ENCODE measurements at places on chromosomes 6 and 20. TPM values are rescaled to one million over a fixed set of nuclear protein-coding genes. Genes with fewer than 3 reads are reported as not detected.

PLA2G7 gene
- total RNA-seq = not detected

GRCh38 chr6:111057074-111057752, 30.1 kb upstream of the SLC16A10 start:
- DNase-seq = no peak

DNA sequence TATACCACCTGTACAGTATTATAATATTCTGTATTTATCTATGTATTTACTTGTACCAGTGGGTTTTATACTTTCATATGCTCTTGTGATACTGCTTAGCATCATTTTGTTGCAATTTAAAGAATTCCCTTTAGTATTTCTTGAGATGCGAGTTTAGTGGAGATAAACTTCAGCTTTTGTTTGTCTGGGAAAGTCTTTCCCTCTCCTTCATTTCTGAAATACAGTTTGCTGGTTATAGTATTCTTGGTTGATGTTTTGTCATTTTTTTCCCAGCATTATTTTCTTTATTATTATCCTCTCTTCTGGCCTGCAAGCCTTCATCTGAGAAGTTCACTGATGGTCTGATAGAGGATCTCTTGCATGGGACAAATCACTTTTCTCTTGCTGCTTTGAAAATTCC, 136.6 kb upstream of the MCHR2 start:
- no peak for DNase-seq

BTNL2 gene
- not detected for total RNA-seq

TRIM38 gene
- total RNA-seq = 8.1 TPM

- no peak for DNase-seq
These were observed 72.8 kb upstream of the CNR1 start for GRCh38 chr6:88238901-88239300.

- no peak for DNase-seq
These were observed 520.8 kb downstream of the EPM2A start for GRCh38 chr6:145214570-145214969.

- DNase-seq = no peak
These were observed 10.5 kb downstream of the IBTK start for GRCh38 chr6:82237013-82237412.

- no peak for DNase-seq
These were observed 66.0 kb downstream of the RNF182 start for GRCh38 chr6:13990796-13991195.

GLP1R gene
- 0.56 TPM for total RNA-seq

JPH2 gene
- total RNA-seq = 0.14 TPM

DNA sequence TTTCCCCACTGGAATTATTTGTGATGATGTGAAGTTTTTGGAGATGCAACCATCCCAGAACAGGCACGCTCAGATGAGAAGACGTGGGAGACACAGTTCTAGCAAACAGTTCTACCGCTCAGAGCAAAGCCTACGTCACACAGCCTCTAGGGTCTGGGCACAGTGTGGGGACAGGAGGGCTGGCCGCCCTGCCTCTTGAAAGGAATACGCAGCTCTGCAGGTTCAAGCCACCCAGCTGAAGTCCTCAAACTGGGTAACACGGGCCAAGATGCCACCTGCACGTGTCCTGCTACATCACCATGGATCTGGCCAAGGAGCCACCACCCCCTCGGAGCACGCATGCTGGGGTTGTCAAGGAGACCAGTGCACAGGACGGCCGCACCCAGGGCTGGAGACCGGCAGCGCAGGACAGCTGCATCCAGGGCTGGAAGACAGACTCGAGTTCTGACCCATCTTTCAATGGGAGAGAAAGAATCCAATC, 75.0 kb downstream of the NOL4L start:
- peak; percentile 44 for DNase-seq

DNA sequence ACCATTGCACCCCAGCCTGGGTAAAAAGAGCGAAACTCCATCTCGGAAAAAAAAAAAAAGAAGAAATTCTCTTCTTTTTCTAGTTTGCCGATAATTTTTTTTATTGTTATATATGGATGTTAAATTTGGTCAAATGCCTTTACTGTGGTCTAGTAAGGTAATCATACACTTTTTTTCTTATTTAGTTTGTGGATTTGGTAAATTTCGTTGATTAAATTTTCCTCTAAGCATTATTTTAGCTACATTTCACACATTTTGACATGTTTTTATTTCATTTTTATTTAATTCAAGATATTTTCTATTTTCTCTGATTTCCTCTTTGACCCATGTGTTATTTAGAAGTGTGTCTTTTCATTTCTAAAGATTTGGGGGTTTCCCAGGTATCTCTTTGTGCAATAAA, 18.0 kb upstream of the ELOVL2 start:
- DNase-seq = no peak

GRCh38 chr20:58328836-58329235, 19.3 kb downstream of the RAB22A start:
- no peak for DNase-seq

GRCh38 chr6:105484238-105485161, 81.6 kb upstream of the PREP start:
- no peak for DNase-seq

ZSCAN23 gene
- total RNA-seq = 1.3 TPM

DNA sequence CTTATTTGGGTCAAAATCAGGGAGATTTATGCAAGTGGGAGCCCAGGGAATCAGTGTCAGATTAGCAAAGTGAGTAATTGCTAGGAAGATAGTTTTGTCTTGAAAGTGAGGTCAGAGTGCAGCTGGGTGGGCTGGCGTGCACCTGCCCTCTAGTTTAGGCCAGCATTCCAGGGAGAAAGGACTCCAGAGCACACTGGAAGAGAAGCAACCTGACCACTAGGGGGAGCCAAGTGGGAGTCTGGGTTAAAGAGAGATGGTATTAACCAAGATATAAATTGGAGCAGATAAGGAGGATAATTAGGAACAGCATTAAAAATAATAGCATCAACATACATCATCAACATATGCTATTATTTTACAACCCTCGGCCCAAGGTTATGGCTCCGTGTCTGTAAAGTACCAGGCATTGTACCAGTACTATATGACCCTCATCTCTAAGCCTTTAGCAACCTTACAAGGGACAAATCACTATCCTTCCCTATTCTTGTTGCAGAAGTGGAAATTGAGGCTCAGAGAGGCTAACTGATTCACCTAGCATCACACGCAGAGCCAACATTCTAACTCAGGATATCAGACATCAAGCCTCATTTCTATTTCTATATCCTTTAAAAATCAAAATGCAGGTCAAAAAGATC, 57.8 kb downstream of the SLC2A10 start:
- no peak for DNase-seq

- DNase-seq = no peak
These were observed 36.0 kb downstream of the TIAM2 start for GRCh38 chr6:155031091-155031490.

DNA sequence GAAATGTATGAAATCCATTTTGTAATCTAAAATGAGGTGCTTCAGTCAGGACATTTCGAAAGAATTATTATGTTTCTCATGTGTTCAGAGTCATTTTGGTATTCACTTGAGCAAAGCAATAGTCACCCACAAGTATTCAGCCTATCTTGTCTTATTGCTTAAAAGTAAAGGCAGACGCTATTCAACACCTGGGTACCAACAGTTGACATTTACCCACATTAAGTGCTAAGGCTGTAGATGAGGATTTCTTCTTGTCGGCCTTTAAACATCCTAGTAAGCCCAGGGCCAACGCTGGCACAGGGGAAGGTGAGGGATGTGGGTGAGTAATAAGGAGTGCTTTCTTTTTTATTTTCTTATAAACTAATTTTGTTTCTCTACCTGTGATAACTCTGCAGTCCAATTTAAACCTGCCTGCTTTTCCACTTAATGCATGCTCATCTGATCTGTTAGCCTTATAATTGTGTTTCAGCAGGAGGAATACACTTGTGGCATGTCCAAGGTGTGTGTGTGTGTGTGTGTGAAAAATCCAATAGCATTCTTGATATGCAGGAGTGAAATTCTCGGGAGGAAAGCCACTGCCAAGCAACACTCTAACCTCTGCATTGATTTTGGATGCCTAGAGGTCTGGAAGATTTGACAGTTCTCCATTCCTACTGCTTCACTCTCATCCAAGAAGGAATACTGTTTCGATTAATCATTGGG, 252.0 kb downstream of the SOX4 start:
- no peak for DNase-seq

- no peak for DNase-seq
These were observed 9.0 kb downstream of the CCDC167 start for GRCh38 chr6:37490536-37491170.

STX11 gene
- 39.0 TPM for total RNA-seq

DNA sequence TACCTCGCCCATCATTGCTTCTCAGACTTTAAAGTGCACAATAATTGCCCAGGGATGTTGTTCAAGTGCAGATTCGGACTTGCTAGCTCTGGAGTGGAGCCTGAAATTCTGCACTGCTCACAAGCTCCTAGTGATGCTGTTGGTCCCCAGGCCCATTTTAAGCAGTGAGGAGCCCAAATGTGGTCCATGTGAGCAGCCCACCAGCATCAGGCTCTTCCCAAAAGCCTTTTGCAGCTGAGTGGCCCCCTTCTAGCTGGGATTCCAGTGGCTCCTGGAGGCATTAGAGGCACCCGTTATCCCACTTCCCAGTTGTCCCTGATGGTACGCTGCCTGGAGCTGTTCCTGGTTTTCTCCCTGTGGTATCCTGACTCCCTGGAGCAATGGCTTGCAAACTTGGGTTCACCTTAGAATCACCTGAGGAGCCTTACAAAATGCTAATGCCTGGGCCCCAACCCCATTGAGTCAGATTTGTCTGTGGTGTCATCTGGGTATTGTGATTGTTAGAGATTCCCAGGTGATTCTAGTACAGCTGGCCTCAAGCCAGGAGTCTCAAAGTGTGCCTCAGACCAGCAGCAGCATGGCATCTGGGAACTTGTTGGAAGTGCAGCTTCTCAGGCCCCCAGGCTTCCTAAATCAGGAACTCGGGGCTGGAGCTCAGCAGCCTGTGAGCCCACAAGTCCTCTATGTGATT, 186.9 kb upstream of the SLC24A3 start:
- no peak for DNase-seq

DNA sequence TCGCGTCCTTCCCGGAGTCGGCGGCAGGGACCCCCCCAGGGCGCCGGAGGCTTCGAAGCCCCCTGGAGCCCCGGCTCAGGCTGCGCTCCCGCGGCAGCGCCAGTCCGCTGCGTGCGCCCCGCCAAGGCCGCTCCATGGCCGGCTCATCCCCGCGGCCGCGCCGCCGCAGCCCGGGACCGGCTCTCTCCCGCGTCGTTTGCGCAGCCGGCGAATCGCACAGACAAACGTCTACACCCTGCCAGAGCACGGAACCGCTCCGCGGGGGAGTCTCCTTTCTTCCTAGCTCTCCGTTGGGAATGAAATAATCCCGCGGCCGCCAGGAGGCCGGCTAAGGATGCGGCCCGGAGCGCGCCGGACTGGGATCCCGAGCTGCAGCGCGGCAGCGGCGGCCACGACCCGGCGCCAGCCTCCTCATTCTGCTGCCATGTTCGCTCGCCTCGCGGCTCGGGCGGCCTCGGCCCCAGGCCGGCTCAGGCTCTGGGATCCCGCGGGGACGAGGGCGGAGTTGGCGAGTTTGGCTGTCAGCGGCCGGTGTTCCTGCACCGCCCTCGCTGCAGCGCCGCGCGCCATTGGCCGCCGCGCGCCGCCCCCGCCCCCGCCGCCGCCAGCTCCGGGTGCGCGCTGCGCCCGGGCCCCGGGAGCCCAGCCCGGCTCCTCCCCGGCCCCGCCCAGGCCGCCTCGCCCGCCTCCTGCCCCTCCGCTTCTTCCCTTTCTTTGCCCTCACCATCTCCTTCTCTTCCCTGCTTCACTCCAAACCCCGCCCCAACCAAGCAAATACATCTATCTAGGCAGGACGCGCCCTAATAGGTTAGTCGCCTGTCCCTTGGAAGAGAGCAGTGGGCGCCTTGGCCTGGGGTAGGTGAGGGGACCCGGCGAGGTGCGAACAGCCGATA, at the start of gene GFOD1:
Gene GFOD1, minus strand, starts transcription at position 479 of the 893 bp plus-strand sequence. CDS start 710 bp downstream, outside the sequence.
- DNase-seq = peak; percentile 89

TUBB2B gene
- total RNA-seq = 0.25 TPM

GRCh38 chr20:24106150-24106800, 117.7 kb upstream of the GGTLC1 start:
- DNase-seq = no peak

BPIFB2 gene
- total RNA-seq = not detected

DNA sequence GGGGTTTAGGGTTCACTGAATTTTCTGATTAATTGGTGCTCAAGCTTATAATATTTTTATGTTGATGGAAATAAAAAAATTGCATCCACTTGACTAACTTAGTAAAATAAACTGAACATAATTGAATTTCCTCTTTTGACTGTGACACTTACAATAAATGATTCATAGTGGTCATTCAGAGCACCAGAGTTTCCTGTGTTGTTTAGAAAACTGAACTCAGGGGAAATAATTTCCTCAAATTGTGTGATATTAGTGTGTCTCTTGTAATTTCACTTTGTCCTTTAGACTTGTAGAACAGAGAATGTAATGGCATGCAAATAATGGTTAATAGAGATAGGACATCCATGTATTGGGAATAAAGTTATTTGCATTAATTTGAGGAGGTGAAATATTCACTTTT, 319.7 kb upstream of the MAN1A1 start:
- DNase-seq = no peak

DNA sequence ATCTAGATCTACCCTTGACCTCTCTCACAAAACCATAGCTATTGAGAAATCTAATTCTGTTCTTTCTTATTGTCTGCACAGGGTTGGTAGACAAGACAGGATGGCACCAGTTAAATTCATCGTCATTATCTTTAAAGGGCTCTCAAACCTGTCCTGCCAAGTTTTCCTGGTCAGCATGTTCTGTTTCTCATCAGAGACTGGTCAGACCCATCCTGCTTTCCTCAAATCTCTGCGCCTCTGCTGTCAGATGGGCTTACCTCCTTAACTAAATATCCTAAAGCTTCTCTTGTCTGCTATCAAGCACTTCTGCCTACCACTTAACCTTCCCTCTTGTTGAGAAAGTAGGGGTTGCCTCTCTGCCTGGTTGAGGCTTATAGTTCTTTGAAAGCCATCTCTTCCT, 125.2 kb downstream of the MYO6 start:
- DNase-seq = no peak

DNA sequence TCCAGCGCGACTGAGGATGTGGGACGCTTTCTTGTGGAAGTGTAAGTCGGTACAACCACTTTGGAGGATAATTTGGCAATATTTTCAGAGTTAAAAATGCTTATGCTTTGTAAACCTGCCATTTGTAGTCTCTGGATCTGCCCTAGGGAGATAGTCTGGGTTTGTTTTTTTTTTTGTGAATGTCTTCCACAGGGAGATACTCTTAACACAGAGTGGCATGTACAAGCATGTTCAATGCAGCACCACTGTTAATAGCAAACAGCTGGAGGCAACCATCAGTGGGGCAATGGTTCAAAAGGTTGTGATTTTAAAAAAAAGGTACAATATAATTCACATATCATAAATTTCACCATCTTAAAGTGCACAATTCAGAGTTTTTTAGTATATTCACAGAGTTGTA, 22.4 kb downstream of the SLC9A8 start:
- no peak for DNase-seq

GRCh38 chr6:170475118-170475517, 78.0 kb downstream of the PSMB1 start:
- DNase-seq = no peak

ITPA gene
- total RNA-seq = 70.7 TPM

All from activated naive CD8-positive, alpha-beta T cell treated with anti-CD3 and anti-CD28 coated beads for 36 hours (primary cell).